ENCODE measurements at places on chromosomes 5 and 9.

DNA sequence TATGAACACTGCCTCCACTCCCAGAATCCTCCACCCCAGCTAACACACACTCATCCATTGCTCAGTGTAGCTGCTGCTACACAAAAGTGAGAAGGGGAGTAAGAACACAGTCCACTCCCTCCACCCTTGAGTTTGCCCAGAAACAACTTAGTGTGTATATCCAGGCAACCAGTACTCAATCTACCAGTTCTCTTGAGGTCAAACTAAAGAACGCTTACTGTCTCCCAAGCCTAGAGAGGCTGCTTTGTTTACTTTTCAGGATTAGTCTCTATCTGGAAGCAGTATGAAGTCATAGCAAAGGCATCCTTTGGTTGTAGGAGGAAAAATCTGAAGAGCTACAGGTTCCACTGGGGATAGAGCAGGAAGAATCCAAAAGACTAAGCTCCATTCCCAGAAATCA is 296.3 kb downstream of the KCNN2 start:
- DNase-seq, result no peak

DNA sequence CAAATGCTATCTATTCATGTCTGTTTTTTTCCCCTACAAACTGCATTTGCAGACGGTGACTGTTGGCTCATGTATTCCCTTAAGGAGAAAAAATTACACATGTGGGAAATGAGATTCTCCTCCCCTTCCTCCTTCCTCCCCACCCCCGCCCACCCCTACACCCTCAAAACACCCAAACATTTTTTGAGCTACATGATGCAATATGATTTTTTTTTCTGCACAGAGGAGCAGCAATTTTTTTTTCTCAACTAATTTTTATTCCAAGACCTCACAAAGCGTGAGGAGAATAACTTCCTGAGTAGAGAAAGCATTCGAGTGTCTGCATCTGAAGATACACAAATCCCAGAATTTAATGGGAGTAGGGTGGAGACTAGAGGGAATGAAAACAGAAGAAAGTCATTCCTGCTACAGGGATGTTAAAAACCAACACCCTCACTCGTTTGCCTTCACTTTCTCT is 118.1 kb downstream of the PRDM6 start:
- no peak for DNase-seq

- peak; percentile 30 for DNase-seq
Measured at GRCh38 chr5:14685757-14686156, 21.2 kb downstream of the OTULIN start.

DNA sequence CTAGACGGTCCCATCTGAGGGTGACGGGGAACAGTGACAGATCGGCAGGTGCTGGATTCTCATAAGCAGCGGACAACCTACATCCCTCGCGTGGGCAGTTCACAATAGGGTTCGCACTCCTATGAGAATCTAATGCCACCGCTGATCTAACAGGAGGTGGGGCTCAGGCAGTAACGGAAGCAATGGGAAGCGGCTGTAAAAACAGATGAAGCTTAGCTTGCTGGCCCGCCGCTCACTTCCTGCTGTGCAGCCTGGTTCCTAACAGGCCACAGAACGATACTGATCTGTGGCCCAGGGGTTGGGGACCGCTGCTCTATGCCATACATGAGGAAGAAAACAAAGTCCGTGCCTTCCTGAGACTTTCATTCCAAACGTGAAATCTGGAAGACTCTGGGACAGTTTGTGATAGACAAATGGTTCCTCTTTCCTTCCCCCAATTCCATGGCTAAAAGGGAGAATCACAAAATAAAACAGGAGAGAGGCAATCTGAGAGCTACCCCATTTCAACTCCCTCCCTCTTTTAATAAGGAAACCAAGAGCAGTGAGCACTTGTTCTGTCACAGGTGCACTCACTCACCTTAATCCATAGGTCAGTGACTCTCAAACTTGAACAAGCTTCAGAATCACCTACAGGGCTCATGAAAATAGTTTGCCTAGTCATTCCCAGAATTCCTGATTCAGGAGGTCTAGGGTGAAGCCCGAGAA is 12.1 kb downstream of the PDCL start:
- no peak for DNase-seq

- no peak for DNase-seq
Measured at GRCh38 chr9:87152256-87152655, 204.9 kb upstream of the GAS1 start.

- no peak for DNase-seq
Measured at GRCh38 chr5:95554331-95554646, 488 bp downstream of the SKIC3 start.

DNA sequence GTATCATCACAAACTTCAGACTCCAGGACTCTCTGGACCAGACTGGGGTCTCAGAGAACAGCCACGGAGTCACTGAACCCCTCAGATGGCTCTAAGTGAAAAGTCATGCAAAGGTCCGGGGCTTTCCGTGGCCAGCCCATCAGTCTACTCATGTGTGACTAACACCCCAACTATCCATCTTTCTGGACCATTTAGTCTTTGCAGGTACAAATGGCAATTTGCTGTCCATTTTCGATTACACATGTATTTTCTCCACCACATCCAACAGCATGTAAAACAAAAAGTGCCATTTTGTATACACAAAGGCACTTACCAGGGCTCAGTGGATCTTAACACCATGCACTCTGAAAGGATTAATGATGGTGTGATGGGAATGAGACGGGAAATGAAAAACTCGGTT is 387.7 kb downstream of the BNC2 start:
- no peak for DNase-seq

GRCh38 chr9:14316602-14317300 is 2.8 kb upstream of the NFIB start:
- no peak for DNase-seq

GRCh38 chr9:124140941-124141568 is 116.7 kb upstream of the NEK6 start:
- no peak for DNase-seq

- no peak for DNase-seq
Measured at GRCh38 chr5:116773926-116774325, 199.3 kb upstream of the SEMA6A start.

DNA sequence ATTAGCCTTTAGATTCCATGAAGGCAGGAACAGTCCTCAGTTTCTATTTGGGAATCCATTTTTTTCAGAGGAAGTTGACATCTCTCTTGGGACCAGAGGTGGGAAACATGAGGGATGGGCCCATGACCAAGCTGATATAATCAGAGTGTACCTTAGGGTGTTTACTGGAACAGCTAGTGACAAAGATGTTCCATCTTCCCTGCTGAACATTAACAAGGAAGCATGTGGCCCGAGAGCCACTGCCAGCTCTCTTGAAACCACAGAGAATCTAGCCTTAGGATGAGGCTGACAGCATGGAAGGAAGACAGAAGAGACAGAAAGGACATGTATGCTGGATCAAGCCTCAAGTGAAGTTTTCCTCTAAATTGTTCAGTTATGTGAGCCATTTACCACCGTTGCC is 16.0 kb downstream of the AQP3 start:
- DNase-seq, result no peak

GRCh38 chr9:74493512-74493911 is 3.6 kb upstream of the RORB start:
- DNase-seq, result no peak

DNA sequence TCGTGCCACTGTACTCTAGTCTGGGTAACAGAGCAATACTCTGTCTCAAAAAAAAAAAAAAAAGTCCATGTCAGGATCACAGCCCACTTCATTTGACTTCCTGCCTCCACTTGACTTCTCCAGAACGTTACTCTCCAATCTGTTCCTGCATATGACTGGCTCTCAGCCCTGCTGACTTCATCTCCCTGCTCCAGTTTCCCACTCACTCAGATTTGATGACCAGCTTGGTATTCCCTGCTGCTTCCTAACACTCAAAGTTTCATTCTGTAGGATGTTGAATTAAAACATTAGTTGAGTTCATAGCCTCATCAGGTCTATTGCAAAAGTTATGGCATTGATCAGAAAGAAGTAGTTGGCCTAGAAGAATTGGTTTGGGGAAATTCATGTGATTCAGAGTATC is 52.3 kb downstream of the UGCG start:
- no peak for DNase-seq

DNA sequence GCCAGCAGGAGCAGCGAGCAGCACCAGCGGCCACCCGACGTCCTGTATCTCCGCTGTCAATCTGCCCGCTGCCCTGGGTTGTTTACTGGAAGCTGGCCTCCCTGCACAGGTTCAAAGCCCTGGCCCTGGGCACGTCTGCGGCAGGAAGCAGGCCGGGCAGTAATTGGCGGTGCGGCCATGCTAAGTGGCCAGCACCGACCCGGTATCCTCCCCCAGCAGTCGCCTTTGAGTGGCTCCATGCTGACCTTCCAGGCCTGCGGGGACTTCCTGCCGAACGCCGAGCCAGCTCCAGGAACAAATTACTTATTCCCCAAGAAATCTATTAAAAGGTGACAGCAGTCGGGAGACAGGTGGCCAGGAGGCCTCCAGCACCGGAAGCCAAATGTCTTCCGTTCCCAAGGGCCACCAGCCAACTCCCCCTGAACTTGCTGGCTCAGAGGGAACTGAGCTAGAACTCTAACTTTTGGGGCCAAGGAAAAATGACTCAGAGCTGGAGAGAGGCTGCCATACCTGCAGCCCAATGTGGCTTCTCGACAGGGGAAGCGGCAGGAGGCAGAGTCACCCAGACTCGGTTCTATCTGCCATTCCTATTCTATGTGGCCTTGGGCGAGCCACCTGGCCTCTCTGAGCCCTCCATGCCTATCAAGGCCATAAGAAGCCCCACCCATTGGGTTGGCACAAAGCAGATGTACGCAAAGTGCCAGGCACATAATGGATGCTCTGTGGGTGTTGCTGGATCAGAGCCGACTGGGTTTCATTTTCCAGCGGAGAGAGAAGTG is 13.7 kb upstream of the PSMB7 start:
- no peak for DNase-seq

GRCh38 chr5:119353686-119354366 is 2.0 kb upstream of the TNFAIP8 start:
- no peak for DNase-seq

GRCh38 chr5:89351222-89351621 is 468.2 kb upstream of the MEF2C start:
- no peak for DNase-seq

GRCh38 chr9:96141666-96142065 is 160.3 kb downstream of the HSD17B3 start:
- no peak for DNase-seq

- no peak for DNase-seq
Measured at GRCh38 chr9:22073349-22073748, 64.2 kb upstream of the CDKN2B start.

GRCh38 chr9:16928179-16928945 is 57.9 kb upstream of the BNC2 start:
- DNase-seq, result no peak

- DNase-seq, result no peak
Measured at GRCh38 chr9:127567730-127568617, 44.1 kb upstream of the STXBP1 start.

GRCh38 chr9:114372921-114373448 is 14.8 kb downstream of the AKNA start:
- peak; percentile 87 for DNase-seq

GRCh38 chr9:72332351-72332750 is 32.7 kb downstream of the ZFAND5 start:
- no peak for DNase-seq

DNA sequence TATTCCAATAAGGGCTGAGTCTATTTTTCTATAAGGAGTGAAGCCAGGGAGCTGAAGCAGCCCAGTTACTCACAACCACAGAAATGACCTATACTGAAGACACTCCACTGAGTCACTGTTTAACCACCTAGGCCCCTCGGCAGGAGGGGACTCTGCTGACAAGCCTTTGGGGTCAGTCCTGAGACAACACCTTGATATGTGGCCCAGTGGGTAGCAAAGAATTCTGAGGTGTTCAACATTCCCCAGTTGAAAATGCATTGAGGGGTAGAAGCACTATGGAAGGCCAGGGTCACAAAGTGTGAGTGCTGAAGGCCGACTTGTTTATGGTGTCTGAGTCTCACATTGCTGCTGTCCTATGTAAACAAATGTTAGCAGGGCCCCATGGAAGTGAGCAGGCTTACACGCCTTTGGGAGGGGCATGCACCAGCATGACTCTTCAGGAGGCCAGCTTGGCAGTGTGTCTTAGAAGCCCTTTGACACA is 112.6 kb upstream of the NFIL3 start:
- DNase-seq, result no peak

GRCh38 chr5:15687401-15687800 is 187.4 kb downstream of the FBXL7 start:
- DNase-seq, result no peak

DNA sequence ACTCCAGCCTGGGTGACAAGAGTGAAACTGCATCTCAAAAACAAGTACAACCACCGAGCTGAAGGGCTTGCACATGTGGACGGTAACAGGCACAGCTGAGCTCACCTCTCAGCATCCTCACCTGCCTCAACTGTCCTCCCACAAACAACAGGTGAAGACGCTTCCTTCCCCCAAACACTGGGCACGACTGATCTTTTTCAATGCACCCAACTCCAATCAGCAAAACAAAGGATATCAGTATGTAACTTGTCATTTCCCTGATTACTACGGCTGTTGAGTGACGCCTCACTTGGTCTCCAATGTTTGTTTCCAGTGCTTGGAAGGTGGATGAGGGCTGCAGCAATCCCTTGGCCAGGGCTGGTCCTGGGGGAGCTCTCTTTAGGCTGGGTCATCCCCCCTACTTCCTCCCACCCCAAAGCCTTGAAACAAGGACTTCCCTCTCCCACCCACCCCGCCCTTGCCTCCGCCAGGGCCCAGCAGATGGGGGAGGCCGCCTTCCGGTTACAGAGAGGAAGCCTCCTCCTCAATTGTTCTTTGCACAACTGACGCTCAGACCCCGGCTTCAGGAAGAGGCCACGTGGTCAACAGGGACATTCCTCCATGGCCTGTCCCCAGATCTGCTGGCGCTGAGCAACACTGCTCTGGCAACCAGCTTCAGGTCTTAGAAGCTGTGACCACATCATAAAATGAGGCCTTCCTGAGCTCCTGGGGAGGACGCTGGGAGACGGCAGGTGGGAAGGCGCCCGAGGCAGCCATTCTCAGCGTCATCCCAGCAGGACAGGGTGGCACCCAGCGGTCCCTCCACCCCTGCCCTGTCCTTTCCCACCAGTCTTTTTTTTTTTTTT is 5.9 kb downstream of the FAM78A start:
- DNase-seq, result no peak

DNA sequence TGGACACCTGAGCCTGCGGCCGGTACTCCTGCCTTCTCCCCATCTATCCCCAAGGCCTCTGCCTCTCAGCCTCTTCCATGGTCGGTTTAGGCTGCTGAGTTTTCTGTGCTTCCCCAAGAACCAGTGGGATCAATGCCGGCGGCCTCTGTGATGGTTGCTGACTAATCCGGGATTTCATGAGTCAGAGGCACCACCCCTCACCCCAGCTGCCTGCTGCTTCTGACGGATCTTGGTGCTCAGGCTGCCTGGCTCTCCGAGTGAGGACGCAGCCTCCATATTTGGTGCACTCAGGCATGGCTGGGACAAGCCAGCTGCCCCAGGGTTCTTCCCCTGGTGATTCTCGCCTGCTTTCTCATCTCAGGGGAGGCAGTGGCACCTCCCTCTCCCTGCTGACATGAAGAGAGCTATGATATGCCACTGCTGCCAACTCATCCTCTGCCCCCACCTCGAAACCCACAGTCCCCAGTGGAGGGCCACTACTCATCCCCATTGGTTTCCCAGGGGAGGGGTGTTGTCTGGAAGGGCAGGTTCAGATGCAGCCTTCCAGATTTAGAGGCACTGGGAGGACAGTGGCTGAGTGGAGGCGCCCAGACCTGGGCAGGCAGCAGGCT is 3.3 kb upstream of the MAN1B1 start:
- no peak for DNase-seq

- no peak for DNase-seq
Measured at GRCh38 chr5:76805821-76806505, 12.9 kb upstream of the F2RL1 start.

GRCh38 chr5:82635561-82636288 is 357.6 kb upstream of the RPS23 start:
- no peak for DNase-seq

- DNase-seq, result no peak
Measured at GRCh38 chr9:136344544-136345280, 17.4 kb downstream of the GPSM1 start.
